Activated T-helper 9 cell treated with anti-CD3 and anti-CD28 coated beads, Interleukin-2, amount 50 U/mL, for 16 hours (primary cell): ENCODE measurements at places on chromosomes 5 and 9.
A peak's percentile ranks its signal among the peaks of the same experiment; 100 is the strongest.

DNA sequence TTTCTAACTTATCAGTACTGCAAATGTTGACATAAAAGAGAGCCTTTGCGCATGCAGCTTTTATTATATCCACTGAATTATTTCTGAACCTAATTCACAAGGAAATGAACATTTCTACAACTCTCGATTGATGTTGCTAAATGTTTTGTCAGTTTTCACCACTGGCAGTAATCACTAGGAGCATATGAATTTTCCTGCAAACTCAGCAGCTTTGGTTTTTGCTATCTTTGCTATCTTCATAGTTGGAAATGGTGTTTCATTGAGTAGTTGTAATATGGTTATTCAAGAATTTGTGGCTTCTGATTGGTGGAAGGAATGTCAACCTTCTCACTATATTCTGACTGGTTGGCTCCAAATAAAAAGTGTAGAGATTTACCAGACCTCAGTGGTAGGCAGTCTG, 8.9 kb upstream of the SHC3 start:
- DNase-seq: no peak

- DNase-seq: no peak
These were observed 153.2 kb downstream of the MACROH2A1 start for GRCh38 chr5:135245521-135246499.

DNA sequence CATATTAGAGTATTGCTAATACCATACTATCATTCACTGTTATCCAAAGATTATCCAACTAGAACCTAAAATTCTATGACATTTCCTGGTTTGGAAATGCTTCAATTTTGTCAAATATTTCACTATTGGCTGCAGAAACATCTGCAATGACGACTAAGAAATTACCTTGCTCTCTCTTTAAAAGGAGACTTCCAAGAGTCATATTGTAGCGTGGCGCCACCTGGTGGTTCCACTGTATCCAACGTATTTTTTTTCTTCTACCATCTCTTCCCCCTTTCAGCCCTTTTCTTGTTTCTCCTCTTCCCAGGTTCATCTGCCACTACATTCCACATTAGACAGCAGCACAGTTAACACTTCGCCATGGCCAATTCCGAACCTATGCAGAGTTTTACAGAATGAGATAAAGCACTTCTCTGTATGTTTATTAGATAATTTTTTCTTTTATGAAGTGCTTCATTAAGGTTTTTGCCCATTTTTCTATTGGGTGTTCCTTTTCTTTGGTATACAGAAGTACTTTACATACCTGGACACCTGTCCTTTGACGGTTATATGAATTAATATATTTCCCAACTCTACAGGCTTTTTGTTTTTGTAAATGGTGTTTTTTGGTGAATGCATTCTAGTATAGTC, 153.5 kb downstream of the CDC42SE2 start:
- peak; percentile 78 for DNase-seq

GRCh38 chr5:69167493-69167855, 524 bp downstream of the CCNB1 start:
- no peak for DNase-seq

- no peak for DNase-seq
These were observed 45.3 kb upstream of the TRAF1 start for GRCh38 chr9:120971938-120972337.

DNA sequence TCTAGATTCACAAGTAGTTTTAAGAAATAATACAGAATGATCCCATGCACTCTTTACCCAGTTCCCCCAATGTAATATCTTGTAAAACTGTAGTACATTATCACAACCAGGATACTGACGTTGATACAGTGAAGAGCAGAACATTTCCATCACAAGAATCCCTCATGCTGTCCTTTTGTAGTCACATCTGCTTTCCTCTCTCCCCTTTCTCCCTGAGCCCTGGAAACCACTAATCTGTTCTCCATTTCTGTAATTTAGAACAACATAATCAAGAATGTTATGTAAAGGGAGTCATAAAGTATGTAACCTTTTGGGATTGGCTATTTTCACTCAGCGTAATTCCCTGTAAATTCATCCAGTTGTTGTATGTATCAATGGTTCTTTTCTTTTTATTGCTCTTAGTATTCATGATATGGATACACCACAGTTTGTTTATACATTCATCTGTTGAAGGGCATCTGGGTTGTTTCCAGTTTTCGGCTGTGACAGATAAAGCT, 61.1 kb downstream of the ERCC6L2 start:
- DNase-seq: no peak

- DNase-seq: no peak
These were observed 48.9 kb upstream of the TTC23L start for GRCh38 chr5:34790069-34790468.

GRCh38 chr9:122314165-122314564, 49.5 kb downstream of the MRRF start:
- no peak for DNase-seq

DNA sequence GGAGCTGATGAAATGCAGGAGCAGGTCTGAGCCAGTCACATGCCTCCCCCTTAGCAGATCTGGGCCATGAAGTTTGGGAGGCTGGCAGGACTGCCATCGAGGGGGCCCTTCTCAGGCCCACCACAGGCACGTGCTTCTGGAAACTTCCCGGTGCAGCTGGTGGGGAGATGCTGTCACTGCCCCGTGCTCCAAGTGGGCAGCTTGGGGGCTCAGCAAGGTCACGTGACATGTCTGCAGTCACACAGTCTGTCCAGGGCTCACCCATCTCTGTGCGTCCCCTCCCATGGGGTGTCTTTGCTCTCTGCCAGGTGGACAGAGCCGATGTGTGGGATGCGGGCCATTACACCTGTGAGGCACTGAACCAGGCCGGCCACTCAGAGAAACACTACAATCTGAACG, 79.4 kb upstream of the ASS1 start:
- no peak for DNase-seq

- DNase-seq: no peak
These were observed 22.1 kb downstream of the MRPL36 start for GRCh38 chr5:1777281-1778137.

DNA sequence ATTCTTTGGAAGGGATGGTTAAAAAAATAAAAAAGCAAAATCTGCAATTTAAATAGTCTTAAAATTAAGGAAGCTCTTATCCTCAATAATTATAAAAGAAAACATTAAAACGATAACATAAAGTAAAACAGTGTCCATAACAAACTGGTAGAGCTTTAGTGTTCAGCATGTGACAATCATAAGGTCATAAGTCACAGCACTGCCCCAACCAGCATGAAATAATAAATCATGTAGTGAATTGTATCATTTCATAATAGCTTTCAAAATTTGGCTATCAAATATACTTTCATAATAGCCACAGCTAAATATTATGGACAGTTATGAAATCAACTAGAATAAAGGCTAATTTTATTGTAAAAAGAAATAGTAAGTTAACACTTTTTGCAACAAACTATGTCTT, 10.0 kb downstream of the NR3C1 start:
- DNase-seq: no peak

DNA sequence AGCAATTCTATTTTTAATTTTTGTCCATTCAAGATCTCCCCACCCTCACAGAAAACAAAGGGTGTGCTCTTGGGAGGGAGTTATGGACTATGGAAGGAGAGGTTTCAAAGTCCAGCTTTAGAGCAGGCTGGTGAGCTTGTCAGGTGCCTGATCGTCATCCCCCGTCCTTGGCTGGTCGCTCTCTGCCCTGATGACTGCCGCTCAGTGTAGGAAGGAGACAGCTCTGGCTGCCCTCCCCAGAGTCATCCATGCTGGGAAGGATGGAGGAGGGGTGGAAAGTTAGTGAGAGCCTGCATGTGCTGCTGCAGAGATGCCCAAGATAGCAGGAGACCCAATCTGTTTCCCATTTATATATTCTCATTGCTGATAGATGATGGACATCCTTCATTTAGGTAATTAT, 96.6 kb downstream of the NLN start:
- no peak for DNase-seq

GRCh38 chr9:104971511-104971910, 43.6 kb upstream of the ABCA1 start:
- DNase-seq: no peak

DNA sequence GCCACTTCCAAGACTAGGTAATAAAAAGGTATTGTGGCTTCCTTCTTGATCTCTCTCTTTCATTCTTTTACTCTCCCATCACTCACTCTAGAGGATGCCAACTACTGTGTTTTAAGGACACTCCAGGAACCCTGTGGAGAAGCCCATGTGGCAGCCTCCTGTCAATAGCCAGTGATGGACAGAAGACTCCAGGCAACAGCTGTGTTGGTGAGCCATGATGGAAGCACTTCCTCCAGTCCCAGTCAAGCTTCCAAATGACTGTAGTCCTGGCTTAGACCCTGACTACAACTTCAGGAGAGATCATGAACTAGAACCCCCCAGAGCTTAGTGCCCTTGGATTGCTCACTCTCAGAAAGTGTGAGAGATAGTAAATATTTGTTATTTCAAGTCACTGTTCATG, 123.9 kb downstream of the PPP2R2B start:
- no peak for DNase-seq

DNA sequence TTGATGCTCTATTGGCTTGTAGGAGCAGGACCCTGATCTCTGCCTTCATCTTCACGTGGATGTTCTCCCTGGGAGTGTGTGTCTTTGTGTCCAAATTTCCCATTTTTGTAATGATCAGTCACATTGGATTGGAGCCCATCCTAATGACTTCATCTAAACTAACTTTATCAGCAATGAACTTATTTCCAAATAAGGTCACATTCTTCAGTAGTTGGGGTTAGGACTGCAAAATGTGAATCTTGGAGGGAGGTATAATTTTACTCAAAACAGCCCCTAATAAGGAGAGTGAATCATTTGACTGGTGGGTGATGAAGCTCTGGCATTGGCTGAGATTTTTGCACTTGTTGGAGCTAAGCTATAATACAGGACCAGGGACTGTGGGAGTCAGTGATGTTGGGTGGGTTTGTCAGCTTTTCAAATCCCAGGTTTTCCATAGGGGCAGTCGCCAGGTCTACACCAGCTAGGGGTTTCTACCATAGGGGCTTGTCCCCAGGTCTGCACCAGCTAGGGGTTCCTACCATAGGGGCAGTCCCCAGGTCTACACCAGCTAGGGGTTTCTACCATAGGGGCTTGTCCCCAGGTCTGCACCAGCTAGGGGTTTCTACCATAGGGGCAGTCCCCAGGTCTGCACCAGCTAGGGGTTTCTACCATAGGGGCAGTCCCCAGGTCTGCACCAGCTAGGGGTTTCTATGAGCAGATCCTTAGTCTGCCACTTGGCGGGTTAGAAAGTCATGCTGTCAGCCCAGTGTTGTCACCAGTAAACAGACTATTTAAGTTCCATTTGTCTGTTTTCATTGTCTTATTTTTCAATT, 382.6 kb upstream of the DAP start:
- DNase-seq: no peak

- no peak for DNase-seq
These were observed 46.3 kb upstream of the FOXE1 start for GRCh38 chr9:97806721-97807120.

- DNase-seq: no peak
These were observed 26.3 kb downstream of the ADAM19 start for GRCh38 chr5:157549283-157549629.

GRCh38 chr9:34430843-34431437, 27.4 kb downstream of the FAM219A start:
- DNase-seq: no peak

DNA sequence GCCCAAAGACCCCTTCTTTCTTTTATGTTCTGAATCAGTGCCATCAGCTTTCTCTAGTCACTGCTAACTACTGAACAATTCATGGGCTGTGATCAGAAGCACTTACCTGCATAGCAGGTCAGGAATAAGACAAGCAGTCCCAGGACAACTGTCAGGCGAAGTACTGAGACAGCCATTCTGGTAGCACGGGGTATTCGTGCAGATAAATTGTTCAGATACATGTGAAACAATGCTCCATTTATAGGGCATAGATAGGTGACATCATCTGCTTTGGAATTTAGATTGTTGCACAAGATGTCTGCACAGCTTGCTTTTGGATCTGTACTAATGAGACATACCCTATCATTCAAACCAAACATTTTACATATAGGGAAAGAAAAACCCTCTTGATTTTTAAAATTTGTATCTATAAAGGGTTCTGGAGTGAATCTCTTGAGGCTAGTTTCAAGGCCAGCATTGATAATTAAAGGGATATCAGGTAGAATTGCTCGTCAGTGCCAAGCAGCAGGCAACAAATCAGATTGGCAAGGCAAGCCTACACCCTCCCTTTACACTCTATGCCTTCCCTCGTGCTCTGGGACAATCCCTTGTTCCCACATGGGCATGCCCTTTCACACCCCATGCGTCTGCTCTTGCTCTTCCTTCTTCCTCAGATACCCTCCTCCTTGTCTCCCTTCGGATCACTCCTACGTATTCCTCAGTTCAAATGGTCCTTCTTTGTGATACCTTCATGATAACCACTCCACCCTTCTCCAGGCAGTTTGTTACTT, at the start of gene C5orf46:
TSS of gene C5orf46 (minus strand) at position 213 of the 770 bp plus-strand sequence. CDS start at position 176, 37 bp downstream.
- no peak for DNase-seq

DNA sequence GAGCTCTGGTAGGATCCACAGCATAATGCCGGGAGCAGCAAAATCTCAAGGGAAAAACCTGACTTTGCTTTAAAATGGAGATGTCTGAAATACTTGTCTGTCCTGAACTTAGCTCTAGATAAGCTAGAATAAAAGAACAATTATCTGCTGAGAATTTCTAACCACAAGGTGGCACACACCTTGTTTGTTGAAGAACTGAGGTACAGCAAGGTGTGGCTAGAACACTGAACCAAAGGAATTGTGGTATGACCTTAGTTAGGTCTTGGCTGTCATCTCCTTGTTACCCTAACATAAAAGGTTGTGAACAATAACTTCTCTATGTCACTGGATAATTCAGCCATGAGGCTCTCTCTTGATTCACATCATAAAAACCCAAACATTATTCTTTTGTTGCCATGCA, 72.3 kb upstream of the ANXA1 start:
- no peak for DNase-seq

DNA sequence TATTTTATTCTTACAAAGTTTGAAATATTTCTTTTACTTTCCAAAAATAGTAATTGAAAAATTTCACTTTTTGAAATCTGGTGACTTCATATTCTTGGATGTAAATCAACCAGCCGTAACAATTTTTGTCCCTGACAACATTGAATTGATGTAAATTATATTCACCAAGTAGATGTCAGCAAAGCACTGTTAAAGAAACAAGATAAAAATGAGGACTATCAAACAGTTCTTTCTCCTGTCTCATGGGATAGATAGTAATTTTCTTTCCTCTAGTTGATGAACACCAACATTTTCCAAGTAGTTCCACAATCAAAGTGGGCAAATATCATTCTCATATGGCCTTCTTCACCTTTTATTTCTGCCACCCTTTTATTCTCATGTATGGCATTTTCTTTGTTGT, 1461.9 kb downstream of the MAT2B start:
- DNase-seq: no peak

- DNase-seq: no peak
These were observed 17.6 kb downstream of the DMRT3 start for GRCh38 chr9:994005-994404.
